ENCODE measurements at places on chromosomes 5 and 9.

GRCh38 chr5:84287951-84288350, 96.7 kb downstream of the EDIL3 start:
- DNase-seq: no peak

DNA sequence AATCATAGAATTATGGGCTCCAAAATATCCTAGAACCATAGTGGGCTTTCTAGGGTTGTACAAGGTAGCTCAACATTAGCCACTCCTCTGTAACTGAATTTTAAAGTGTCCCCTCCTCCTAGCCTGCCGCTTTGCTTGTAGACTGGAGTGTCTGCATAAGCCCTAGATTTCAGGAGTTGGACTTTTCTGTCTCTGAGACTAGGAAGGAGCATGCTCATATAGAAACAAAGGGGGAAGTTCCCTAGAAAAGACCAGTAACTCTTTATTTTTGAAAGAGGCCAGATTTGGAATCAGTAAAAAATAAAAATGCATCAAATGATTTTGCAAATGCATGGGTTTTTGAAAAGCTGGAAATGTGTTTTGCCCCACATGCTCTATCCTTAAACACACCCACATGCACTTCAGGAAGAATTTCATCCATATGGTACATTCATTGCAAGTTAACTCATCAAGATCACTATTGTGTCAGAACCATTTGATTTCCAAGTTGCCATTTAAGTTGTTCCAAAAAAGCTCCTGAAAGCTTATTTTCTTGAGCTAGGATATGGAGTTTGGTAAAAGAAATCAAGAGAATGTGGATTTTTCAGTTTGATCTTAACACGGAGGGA, 121.0 kb upstream of the NR3C1 start:
- no peak for DNase-seq

- no peak for DNase-seq
These were observed 25.3 kb upstream of the SLC1A1 start for GRCh38 chr9:4464911-4465513.

DNA sequence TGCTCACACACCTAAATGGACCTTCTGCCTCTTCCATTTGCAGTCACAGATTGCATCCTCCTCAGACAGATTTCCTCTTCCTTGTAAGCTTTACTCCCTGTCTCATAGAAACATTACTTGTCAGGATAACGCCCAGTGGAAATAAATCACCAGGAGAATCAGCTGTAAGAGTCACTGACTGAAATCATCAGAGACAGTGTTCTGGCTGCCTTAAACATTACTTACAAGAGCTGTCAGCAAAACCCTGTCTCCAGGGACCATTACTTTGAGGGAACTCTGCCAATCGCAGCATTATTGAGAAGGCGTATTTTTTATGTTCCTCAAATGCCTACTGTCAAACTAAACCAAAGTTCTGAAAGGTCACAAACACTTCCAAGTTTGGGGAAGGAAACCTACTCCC, 5.9 kb downstream of the DPYSL3 start:
- DNase-seq: no peak

DNA sequence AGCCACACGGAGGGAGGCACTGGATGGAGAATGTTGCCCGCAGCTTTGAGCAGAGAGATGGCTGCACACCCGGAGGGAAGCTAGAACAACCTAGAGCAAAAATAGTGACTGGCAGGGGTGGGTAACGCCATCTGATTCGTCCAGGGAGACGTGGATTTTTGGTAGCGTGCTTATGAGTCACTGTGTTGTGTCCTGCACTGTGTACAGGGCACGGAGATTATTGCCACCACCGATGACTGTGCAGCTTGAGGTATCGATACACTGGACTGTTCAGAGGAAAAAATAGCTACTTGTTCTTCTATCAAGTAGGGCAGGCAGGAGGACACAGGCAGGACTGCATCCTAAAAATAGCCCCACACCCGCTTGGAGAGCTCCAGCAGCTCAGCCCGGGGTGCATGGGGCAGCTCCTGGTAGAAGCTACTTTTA, 6.0 kb downstream of the UBE2QL1 start:
- DNase-seq: no peak

Data from activated CD4-positive, alpha-beta T cell treated with anti-CD3 and anti-CD28 coated beads, Interleukin-2, amount 50 U/mL, for 4 hours (primary cell).